ENCODE measurements at places on chromosomes 12 and 14. TPM values are rescaled to one million over a fixed set of nuclear protein-coding genes. Genes with fewer than 3 reads are reported as not detected.

GRCh38 chr12:3335078-3335487 is 155.9 kb upstream of the PRMT8 start:
- H3K4me3 ChIP-seq = no peak overlapping the region
- no peak for DNase-seq
- no peaks in the 10 kb centered on the region for H3K27me3 ChIP-seq
- no peaks in the 10 kb centered on the region for H3K4me1 ChIP-seq

GRCh38 chr14:96362071-96362964 is 823 bp downstream of the ATG2B start:
- peak overlapping the region; percentile 98 for H3K4me3 ChIP-seq
- no peaks in the 10 kb centered on the region for H3K27me3 ChIP-seq
- no peaks in the 10 kb centered on the region for H3K36me3 ChIP-seq
- H3K27ac ChIP-seq = peak overlapping the region; percentile 97
- peak; percentile 46 for DNase-seq
- H3K4me1 ChIP-seq = peaks cover 9% of the 10 kb centered on the region

DNA sequence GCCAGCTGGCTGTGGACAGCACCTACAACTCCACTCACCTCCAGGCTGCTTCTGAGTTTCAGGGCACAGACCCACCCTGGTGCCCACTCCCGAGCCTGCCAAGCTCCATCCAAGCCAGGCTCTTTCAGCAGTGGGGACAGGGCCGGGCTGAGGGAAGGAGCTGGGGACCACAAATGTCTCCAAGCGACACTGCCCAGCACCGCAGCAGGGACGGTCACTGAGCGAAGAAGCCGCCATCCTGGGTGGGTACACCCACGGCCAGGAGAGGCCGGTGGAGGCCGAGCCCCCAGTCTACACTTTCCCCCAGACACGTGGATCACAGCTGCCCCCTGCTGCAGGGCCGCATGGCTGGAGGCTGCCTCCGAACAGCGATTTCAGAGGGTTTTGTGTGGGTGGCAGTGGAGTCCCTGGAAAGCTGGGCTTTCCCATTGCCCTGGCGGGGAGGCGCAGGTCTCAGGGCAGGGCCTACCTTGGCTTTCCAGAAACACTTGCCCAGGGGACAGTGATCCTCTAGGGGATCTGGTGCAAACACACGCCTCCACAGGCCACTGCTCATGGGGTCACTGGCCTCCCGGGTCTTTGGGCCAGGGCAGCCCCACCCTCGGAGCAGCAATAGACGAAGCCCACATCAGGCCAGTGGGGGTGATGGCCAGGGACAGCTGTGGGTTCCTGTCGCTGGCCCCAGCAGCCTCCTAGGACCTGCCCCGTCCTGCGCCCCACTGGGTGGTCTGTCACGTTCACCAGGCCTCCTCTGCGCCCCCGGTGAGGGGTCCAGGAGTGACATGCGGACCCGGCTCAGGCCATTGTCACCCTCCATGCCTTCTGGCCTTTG is 1.2 kb upstream of the GPR132 start:
- no peaks in the 10 kb centered on the region for H3K27me3 ChIP-seq
- no peak overlapping the region for H3K4me3 ChIP-seq
- peaks cover 4% of the 10 kb centered on the region for H3K4me1 ChIP-seq
- no peak for DNase-seq
- no peaks in the 10 kb centered on the region for H3K36me3 ChIP-seq
- peak overlapping the region; percentile 35 for H3K27ac ChIP-seq

- H3K27me3 ChIP-seq = no peaks in the 10 kb centered on the region
- peak overlapping the region; percentile 48 for H3K27ac ChIP-seq
- no peak for DNase-seq
- peak overlapping the region; percentile 14 for H3K4me3 ChIP-seq
These were observed 49.4 kb downstream of the SLC25A47 start for GRCh38 chr14:100372357-100373048.

DNA sequence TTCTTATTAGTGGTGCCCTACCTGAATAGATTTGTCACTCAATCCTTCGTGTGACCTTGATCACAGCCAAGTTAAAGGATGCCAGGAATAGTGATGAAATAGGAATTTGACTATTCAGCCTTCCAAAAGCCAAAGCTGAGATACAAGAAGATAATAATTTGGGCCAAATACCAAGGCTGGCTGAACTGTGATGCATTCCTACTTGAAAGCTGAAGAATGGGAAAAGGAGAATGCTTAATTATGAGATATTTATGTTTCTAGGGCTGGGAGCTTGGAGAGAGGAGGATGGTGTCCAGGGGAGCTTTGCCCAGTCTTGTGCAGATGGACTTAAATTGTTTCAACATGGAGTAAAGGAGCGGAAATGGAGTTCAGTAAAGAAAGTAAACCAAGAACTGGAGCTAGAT is 5.2 kb downstream of the RNASE7 start:
- H3K27ac ChIP-seq = no peak overlapping the region
- H3K4me1 ChIP-seq = peaks cover 6% of the 10 kb centered on the region
- no peak overlapping the region for H3K4me3 ChIP-seq
- no peaks in the 10 kb centered on the region for H3K27me3 ChIP-seq
- no peaks in the 10 kb centered on the region for H3K36me3 ChIP-seq

SIX6 gene
- total RNA-seq = not detected

ABCB9 gene
- total RNA-seq = 6.7 TPM

- DNase-seq = no peak
- no peaks in the 10 kb centered on the region for H3K27me3 ChIP-seq
- no peak overlapping the region for H3K4me3 ChIP-seq
- H3K27ac ChIP-seq = no peak overlapping the region
These were observed 132.8 kb upstream of the CPM start for GRCh38 chr12:69065775-69066174.

CCDC177 gene
- not detected for total RNA-seq

GRCh38 chr14:37198273-37198598 is 499 bp downstream of the MIPOL1 start:
- peak overlapping the region; percentile 3 for H3K27ac ChIP-seq
- peak overlapping the region; percentile 82 for H3K4me3 ChIP-seq
- H3K4me1 ChIP-seq = no peaks in the 10 kb centered on the region
- no peaks in the 10 kb centered on the region for H3K36me3 ChIP-seq
- no peaks in the 10 kb centered on the region for H3K27me3 ChIP-seq

DNA sequence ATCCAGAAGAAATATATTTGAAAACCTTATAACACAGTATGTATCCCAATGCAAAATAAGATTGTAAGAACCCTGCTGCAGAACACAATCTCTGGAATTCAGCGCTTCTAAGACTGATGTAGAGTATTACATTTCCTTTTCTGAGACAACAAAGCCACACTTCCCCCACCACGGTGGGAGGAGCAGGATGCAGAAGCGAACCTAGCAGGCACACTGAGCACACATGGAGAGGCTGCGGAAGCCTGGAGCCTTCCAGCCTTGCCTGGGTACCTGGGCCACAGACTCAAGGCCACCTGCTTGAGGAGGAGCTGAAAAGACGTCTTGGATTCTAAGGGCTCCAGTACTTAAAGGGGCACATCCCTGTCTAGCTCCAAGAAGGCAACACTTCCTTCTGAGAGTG is 46.4 kb downstream of the TCHP start:
- H3K27me3 ChIP-seq = no peaks in the 10 kb centered on the region
- H3K36me3 ChIP-seq = peaks cover 6% of the 10 kb centered on the region
- no peak for DNase-seq
- no peaks in the 10 kb centered on the region for H3K4me1 ChIP-seq
- H3K27ac ChIP-seq = peak overlapping the region; percentile 55

DNA sequence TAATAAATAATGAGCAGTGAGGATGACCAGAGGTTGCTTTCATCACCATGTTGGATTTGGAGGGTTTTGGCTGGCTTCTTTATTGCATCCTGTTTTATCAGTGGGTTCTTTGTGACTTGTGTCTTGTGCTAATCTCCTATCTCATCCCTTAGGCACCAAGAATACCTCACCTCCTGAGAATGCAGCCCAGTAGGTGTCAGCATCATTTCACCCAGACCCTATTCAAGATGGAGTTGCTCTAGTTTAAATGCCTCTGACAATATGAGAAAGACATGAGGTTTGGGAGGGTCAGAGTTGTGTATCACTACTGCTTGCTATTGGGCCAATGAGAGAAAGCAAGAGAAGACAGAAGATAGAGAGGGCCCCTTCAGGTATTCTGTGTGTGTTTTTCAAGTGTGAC is 592.2 kb downstream of the ETNK1 start:
- H3K27ac ChIP-seq = no peak overlapping the region
- no peaks in the 10 kb centered on the region for H3K4me1 ChIP-seq
- no peak for DNase-seq
- no peak overlapping the region for H3K4me3 ChIP-seq

ZFHX2 gene
- total RNA-seq = 4.5 TPM

GRCh38 chr14:91310606-91311283 is 66.2 kb upstream of the GPR68 start:
- no peak overlapping the region for H3K27ac ChIP-seq
- H3K36me3 ChIP-seq = no peaks in the 10 kb centered on the region
- no peak for DNase-seq
- no peaks in the 10 kb centered on the region for H3K27me3 ChIP-seq
- H3K4me1 ChIP-seq = no peaks in the 10 kb centered on the region

DNA sequence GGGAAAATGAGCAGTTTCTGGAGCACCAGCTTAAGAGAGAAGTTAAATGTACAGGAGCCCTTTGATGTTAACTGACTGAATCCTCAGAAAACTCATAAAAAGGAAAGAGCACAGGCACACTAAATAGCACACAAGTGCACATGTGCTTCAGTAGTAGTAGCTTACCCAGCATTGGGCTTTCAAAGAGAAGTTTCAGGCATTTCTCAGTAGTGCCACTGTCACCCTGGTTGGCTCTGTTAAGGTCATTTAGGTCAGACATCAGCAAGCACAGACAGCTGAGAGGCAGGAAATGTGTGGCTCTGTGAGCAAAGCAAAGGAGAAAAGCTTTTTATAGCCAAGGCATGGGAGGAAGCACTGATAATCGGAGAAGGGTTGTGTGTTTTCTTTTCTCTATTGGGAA is 96.3 kb upstream of the HIF1A start:
- DNase-seq = no peak
- H3K27me3 ChIP-seq = no peaks in the 10 kb centered on the region
- H3K36me3 ChIP-seq = no peaks in the 10 kb centered on the region
- H3K4me1 ChIP-seq = peaks cover 4% of the 10 kb centered on the region
- H3K27ac ChIP-seq = peak overlapping the region; percentile 72

OAS1 gene
- 21.2 TPM for total RNA-seq

GRCh38 chr12:102322254-102322653 is 124.6 kb upstream of the PMCH start:
- H3K4me1 ChIP-seq = no peaks in the 10 kb centered on the region
- no peak overlapping the region for H3K27ac ChIP-seq
- no peak overlapping the region for H3K4me3 ChIP-seq
- H3K36me3 ChIP-seq = no peaks in the 10 kb centered on the region

DNA sequence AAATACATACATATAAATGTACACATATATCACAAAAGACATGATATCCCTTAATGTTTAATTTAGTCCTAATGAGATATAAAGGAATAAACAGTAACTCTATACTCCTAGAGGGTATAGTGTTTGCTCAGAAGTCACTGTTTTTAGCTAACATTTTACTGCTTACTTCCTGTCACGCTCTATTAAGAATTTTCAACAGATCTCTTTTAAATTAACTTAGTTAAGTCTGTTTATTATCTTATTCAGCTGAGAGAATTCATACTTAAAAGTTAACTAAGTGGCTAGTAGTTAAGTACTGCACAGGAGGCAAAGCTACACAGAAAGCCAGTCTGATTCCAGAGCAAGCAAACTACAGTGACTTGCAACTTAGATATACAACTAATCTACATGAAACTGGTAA is 39.9 kb downstream of the GXYLT1 start:
- no peaks in the 10 kb centered on the region for H3K36me3 ChIP-seq
- H3K27me3 ChIP-seq = no peaks in the 10 kb centered on the region
- H3K27ac ChIP-seq = no peak overlapping the region
- DNase-seq = no peak
- no peaks in the 10 kb centered on the region for H3K4me1 ChIP-seq
- H3K4me3 ChIP-seq = no peak overlapping the region

GRCh38 chr14:94269156-94269555 is 23.9 kb downstream of the SERPINA10 start:
- DNase-seq = no peak
- H3K36me3 ChIP-seq = no peaks in the 10 kb centered on the region
- H3K27ac ChIP-seq = no peak overlapping the region
- H3K27me3 ChIP-seq = no peaks in the 10 kb centered on the region

RPGRIP1 gene
- 0.43 TPM for total RNA-seq

GRCh38 chr12:22626406-22626805 is 1.4 kb downstream of the ETNK1 start:
- no peak overlapping the region for H3K4me3 ChIP-seq
- no peaks in the 10 kb centered on the region for H3K27me3 ChIP-seq
- no peaks in the 10 kb centered on the region for H3K36me3 ChIP-seq
- DNase-seq = peak; percentile 54
- peaks cover 10% of the 10 kb centered on the region for H3K4me1 ChIP-seq

BICDL1 gene
- 20.9 TPM for total RNA-seq

DNA sequence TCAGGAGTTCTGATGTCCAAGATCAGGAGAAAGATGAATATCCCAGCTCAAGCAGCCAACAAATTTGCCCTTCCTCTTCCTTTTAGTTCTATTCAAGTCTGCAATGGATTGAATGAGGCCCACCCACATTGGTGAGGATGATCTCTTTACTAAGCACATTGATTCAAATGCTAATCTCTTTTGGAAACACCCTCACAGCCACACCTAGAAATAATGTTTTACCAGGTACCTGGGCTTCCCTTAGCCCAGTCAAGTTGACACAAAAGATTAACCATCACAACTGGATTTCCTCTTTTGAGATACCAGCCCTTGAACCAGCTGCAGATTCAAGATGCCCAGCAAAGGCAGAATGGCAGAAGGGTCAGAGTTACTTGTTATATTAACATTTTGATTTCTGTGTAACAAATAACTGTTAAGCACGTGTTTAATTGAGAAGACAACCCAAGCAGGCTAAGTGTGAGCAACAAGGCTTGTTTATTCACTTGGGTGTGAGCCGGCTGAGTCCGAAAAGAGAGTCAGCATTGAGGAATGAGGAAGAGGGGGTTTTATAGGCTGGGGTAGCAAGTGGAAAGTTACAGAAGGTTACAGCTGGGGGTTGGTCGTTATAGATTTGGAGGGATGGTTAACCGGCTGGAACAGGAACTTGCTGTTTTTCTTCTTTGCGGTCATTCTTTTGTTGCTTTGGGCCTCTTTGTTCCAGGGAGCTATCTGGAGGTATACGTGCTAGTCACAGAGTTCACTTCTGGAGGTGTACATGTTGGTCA is 180.3 kb downstream of the EMP1 start:
- H3K36me3 ChIP-seq = no peaks in the 10 kb centered on the region
- no peak overlapping the region for H3K4me3 ChIP-seq
- H3K27ac ChIP-seq = no peak overlapping the region
- H3K27me3 ChIP-seq = peaks cover 4% of the 10 kb centered on the region
- no peak for DNase-seq

DNA sequence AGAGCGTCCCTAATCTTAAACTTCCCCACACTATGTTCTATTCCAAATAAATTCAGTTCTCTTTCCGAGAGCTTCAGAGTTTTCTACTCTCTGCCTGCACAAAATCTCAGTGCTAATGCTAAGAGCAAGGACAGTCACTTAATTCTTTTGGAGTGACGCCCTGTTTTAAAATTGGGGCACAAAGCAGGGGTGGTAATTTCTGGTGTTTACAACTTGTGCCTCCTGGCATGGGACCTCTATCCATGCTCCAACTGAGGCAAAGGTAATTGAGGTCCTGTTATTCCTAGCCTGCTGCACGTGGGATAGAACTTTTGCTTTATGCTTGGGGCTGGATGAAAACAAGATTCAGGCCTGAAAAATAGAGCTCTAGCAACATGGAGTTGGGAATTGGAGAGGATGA is 22.9 kb downstream of the C12orf50 start:
- no peak overlapping the region for H3K27ac ChIP-seq
- no peaks in the 10 kb centered on the region for H3K36me3 ChIP-seq
- no peak for DNase-seq
- no peaks in the 10 kb centered on the region for H3K27me3 ChIP-seq

GRCh38 chr14:51157012-51157411 is 62.1 kb upstream of the TRIM9 start:
- no peaks in the 10 kb centered on the region for H3K36me3 ChIP-seq
- no peaks in the 10 kb centered on the region for H3K4me1 ChIP-seq
- no peak overlapping the region for H3K4me3 ChIP-seq
- no peak overlapping the region for H3K27ac ChIP-seq
- H3K27me3 ChIP-seq = no peaks in the 10 kb centered on the region
- peak; percentile 24 for DNase-seq

TRHDE gene
- total RNA-seq = 7.5 TPM
